ENCODE measurements at places on chromosomes 1 and 21.

DNA sequence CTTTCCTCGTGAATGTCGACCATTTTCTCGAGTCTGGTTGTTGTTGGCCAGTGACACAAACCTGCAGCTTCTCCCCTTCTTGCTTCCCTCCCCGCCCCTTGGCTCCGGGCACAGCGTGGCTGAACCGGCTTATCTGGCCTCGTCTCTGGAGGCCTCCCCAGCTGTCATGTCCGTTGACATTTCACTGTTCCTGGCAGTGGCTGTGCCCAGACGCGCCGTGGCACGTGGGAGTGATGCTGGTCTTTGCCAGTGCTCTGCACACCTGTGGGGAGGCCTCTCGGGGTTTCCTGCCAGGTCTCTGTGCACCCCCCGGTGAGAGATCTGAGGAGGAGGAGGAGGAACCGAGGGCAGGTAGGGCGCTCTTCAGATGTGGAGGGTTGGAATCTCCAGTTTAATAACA is 23.7 kb downstream of the SKI start:
- no peak for DNase-seq

GRCh38 chr1:25118546-25118945 is 113.8 kb downstream of the SYF2 start:
- no peak for DNase-seq

- DNase-seq: no peak
These were observed 174.2 kb downstream of the TNR start for GRCh38 chr1:175569117-175569743.

DNA sequence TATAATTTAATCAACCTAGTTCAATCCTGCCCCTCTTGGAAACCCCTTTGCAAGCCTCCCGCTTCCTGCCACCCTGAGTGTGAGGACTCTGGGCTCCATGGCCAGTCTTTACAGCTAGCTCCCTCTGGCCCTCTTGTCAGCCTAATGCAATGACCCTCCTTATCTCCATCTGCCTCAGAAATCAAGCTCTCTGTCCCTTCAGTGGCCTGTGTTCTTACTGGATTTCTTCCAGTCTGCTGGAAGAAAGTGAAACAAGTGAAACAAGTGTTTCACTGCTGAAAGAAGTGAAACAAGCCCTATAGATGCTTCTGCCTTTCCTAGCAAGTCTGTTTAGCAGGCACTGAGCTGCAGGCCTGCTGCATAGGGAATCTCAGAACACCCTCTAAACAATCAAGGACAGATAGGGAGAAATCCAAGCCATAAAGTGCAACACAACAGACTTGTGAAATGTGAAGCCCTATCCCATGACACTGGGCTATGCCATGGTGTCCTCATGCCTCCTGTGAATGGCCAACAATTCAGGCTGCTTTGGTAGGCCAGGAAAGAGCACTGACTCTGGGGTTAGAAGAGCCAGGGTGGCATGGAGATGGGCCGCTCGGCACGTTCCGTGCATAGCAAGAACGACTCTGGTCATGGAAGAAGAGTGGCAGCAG is 55.9 kb downstream of the FAM163A start:
- no peak for DNase-seq
